HFF-Myc (cell line): ENCODE measurements at places on chromosomes 16 and 17.

DNA sequence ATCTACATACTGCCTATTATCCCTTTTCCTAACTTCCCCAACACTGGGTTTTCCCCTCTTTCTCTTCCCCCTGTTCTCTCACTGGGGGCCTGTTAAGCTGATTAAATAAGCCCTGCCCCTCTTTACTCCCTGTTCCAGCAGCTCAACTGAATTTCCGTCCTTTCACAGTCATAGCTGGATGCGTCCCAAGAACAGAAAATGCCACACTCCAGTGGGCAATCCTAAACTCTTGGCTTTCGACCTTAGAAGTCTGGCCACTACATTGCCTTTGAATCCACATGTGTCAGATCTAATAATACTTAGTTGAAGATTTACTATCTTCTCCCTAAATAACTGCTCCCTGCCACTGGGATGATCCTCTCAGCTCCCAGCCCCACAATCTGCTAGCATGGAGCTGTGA, 34.5 kb downstream of the KCNJ16 start:
- no peak for DNase-seq

DNA sequence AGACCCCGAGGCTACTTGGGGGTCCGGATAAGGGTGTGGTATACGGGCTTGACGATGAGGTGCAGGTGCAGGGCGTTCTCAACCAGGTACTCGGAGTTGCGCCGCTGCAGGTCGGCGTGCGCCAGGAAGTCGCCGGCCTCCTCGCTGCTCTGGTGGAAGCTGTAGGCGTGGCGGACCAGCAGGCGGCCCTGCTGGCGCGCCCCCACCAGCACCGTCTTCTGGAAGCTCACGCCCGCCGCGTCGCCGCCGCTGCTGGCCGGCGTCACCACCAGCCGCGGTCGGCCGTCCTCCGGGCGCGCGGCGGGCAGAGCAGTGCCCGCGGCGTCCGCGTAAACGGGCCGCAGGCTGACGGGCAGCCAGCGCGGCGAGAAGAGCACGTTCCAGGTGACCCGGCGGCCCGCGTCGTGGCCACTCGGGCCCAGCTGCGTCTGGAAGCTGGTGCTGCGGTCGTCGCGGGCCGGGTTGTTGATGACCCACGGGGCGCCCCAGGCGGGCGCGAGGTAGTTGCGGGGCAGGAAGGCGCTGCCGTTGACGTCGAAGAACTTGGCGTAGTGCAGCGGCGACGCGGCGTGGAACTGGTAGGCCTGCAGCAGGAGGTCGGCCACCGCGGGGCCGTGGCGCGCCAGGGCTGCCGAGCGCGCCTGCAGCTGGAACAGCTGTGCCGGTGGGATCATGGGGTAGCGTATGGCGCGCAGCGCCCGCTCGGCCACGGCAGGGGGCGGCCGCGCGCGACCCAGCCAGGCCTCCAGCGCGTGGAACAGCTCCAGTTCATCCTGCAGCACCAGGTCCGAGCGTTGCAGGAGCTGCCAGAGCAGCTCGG, 4.8 kb downstream of the BTBD17 start:
- DNase-seq: no peak

GRCh38 chr17:6507535-6507934, 48.8 kb downstream of the PITPNM3 start:
- peak; percentile 20 for DNase-seq

GRCh38 chr17:64728041-64728695, 66.1 kb upstream of the SMURF2 start:
- no peak for DNase-seq

GRCh38 chr17:3964203-3965117, at the start of gene ATP2A3:
Gene ATP2A3, minus strand, starts transcription at chr17:3964437. Its CDS starts 146 bp downstream, at chr17:3964291.
- no peak for DNase-seq
